ENCODE measurements at places on chromosomes 3 and 15.

- no peak for DNase-seq
These were observed 60.7 kb upstream of the HEG1 start for GRCh38 chr3:125116311-125117080.

DNA sequence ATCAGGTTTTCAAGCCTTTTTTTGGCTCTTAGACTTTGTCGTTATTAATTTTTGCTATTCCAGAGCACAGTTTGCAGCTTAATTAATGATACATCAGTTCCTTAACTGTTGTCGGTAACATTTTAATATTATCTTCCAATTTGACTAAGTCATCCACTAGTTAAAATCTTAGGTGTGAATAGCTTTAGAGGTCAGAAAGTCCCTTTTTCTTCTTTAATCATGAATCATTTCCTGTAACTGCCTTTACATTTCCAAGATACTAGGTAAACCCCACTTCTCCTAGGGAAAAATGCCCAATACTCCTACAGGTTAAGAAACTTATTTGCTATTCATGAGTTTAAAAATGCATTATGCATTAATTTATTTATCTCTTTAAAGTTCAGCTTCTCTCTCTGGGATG, 260.9 kb upstream of the CFAP20DC start:
- no peak for DNase-seq

DNA sequence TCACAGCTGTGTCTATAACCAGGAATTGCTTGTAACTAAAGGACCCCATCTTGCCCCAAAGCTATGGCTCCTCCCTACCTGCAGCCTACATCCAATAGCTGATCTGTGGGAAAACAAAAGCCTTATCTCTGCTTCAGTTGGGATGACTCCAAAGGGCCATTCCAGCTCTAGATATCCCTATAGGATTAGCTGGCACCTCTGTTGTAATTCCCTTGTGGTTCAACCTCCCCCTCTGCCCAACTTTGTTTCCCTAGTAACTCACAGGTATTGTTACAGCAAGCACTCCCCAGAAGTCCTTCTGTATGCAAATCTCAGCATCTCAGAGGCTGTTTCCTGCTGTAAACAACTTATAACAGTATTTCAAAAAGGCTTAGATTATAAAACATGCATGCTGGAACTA, 478.6 kb downstream of the AGBL1 start:
- DNase-seq, result no peak

GRCh38 chr3:179949869-179950268, 86.9 kb downstream of the PEX5L start:
- DNase-seq, result no peak

GRCh38 chr3:152626226-152626625, 208.7 kb upstream of the P2RY1 start:
- no peak for DNase-seq

DNA sequence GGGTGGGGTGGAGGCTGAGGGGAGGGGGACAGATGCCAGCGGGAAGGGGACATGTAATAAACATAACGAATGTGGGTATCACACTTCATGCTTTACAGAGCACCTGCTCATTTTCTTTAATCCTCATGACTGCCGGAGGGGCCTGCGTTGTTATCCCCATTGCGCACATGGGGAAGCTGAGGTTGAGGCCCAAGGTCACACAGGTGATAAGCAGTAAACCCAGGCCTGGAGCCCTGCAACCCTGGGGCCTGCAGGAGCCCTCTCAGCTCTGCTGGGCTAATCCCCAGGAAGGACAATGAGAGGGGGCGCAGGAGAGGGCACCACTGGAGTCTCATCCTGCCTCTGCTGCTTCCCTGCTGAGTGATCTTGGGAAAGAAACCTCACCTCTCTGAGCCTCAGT, 64.3 kb downstream of the MEGF11 start:
- DNase-seq, result no peak

- no peak for DNase-seq
These were observed 35.5 kb downstream of the ARRDC4 start for GRCh38 chr15:97995881-97996603.

DNA sequence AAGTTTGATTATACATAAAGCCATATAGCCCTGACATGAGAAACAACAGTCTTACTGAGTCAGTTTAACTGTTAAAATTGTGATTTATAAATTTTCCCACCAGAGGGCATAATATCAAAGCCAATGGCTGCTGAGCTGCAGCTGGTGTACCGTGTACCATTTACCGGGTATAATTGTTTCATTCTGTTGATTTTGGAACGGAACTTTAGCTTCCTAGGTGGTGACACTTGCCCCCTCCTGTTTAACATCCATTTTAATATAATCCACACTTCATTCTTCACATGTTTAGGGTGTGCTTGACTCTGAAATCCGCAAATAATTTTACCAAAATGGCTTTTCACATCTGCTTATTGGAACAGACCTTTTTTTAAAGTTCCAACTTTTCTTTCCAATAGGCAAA, 72.8 kb downstream of the SLC9A9 start:
- no peak for DNase-seq
